ENCODE measurements at places on chromosomes 11 and 22.

DNA sequence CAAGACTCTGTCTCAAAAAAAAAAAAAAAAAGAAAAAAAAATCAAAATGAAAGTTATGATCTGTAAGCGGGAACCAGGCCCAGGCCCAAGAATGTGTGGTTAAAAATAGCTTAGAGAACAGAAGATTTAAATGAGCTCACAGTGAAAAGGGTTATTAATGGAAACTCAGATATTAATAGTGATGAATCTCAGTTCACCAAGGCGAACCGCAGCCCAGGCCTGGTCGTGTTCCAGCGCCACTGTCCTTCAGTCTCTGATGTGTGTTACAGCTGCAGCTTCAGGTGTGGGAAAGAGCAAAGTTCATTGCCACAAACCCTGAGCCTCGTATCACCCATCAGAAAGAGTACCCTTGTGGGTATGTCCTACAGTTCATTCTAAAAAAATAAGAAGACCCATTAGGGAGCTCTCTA, 107.1 kb downstream of the GAB2 start:
- peak; percentile 32 for DNase-seq

- no peak for DNase-seq
Measured at GRCh38 chr11:72422414-72422813, 11.9 kb downstream of the CLPB start.

GRCh38 chr22:49568751-49569285, 258.9 kb downstream of the BRD1 start:
- DNase-seq: no peak

DNA sequence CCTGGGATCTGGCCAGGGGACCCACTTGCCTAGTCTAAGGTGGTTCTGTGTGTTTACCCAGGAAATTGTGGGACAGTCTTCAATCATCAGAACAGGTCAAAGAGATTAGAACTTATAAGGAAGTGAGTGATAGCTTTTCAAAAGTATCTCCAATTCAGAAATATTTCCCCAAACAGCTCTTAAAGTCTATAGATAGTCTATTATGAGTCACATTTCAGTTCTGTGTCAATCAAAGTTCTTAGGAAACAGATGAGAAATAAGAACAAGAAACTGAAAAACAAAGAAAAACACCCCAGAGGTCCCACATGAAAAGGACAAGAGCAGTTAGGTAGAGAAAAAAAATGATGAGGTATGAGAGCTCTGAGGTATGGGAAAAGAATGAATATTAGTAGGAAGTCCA, 381.4 kb upstream of the MPPED2 start:
- DNase-seq: no peak

DNA sequence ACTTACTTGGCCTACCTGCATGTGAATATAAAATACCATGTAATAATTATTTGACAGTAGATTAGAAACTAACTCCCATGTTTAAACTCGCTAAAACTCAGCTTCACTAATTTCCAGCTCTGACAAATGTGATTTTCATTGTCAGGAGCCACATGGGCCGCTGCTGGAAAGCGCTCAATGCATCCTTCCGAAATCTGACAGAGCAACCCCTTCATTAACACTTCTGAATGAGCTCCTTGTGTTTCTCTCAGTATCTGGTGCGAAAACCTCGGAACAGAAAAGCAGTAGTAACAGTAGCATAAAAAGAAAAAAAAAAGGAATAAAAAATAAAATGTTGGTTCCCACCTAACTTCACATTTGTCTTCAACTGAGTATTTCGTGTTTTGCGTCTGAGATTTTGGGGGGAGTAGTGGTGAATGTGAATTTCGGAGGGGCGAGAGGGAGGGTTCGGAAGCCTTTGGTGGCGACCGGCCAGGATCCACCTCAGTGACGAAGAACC, 710 bp downstream of the MTCH2 start:
- no peak for DNase-seq

- DNase-seq: peak; percentile 23
Measured at GRCh38 chr11:125075900-125076317, 12.8 kb downstream of the SLC37A2 start.

DNA sequence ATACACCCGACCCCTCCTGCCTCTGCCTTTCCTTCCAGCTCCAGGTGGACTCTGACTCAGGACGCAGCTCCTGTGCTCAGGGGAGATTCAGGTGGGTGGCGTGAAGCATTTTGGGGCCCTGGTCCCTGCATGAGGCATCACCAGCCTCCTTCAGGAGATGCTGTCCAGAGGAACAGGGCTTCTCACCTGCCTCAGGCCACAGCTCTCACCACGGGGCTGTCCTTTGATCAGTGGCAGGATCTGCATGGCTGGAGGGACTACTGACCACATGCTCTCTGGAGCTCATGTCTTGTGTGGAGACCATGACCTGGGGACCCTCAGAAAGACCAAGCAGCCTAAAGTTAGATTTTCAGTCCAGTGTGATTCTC, 58.8 kb downstream of the GGTLC2 start:
- no peak for DNase-seq

DNA sequence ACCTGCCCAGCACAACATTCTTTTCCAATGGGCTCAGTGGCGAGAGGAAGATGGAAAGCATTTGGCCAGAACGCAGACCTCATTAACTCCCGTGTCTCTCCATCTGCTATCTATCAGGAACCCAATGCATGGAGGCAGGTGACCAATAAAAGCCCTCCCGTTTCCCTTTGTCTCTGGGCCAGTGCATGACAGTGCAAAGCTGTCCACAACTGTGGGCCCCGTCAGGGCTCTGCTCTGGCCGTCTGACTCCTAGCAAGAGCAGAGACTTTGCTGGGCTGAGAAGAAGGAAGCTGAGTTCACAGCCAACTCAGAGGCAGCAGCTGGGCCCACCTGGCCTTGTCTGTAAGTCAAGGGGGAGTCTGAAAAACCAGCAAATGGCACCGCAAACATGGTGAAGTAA, 177.8 kb downstream of the TENM4 start:
- DNase-seq: no peak

- no peak for DNase-seq
Measured at GRCh38 chr22:30250661-30251267, 4.2 kb upstream of the LIF start.

DNA sequence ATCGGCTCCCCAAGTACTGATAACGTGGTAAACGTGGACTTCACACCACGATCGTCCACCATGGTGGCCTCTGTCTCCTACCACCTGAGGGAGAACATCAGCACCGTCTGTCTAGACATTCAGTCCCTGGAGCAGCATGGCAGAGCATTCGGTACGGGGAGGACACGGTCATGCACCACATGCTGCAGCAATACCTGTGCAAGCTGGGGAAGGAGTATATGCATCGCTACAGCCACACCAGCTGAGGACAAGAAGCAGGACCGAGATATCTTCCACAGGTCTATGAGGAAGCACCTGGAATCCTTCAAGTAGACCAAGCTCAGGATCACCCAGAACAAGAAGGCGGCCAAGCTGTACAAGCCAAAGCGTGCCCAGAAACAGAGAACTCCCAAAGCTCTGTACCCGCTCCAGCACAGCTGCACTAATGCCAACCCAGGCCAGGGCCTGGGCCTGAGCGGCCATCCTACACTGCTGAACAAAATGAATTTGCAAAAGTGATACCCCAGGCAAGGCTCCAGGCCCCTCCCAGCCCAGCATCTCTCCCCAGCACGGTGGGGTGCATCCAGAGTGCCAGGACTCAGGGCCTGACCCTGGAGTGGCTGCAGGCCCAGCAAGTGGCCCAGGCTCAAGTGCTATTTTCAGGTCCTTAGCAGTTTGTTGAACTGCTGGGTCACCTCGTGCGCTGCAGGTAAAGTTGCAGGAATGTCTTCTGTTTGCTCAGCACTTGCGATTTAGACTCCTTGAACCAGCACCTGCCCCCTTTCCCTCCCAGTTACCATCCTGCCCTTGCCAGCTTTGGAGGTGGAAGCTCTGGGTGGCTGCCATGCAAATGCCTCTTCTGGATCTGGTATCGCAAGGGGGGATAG, 119.3 kb upstream of the SERPIND1 start:
- DNase-seq: no peak

- peak; percentile 72 for DNase-seq
Measured at GRCh38 chr22:30208631-30209603, 37.6 kb downstream of the LIF start.

GRCh38 chr11:35873721-35874120, 70.1 kb upstream of the LDLRAD3 start:
- no peak for DNase-seq

- peak; percentile 31 for DNase-seq
Measured at GRCh38 chr11:65431451-65432099, 9.0 kb downstream of the NEAT1 start.

DNA sequence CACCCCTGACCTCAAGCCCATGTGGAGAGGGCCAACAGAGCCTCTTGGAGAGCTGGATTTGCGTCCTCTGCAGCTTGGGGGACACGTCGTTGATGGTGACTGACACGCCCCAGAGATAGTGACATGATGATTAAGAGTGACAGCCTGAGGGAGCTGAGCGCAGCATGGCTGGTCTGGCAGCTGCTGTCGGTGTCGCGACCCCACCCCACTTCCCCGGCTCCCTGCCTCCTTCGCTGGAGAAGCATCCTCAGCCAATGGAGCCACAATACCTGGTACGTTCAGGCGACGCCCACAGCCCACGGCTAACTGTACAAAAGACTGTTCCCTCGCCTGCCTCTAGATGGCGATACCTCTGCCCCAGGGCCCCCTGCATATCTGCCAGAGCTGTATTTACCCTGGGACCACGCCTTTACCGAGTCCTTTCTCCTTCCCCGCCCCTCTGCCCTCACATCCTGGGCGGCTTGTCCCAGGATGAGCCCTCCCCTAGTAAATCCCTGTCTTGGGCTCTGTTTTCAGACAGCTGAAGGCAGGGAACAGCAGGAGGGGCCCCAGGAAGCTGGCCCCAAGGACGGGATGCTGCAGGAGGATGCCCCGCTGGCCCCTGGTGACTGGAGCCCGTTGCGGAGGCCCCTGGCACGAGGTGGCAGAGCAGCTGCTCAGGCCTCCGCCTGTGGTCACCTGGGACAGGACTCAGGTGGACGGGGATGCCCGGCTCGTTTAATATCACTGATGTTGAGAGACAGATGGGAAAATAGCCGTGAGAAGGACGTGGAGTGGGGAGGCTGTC, 90.6 kb downstream of the RPS6KA4 start:
- no peak for DNase-seq

DNA sequence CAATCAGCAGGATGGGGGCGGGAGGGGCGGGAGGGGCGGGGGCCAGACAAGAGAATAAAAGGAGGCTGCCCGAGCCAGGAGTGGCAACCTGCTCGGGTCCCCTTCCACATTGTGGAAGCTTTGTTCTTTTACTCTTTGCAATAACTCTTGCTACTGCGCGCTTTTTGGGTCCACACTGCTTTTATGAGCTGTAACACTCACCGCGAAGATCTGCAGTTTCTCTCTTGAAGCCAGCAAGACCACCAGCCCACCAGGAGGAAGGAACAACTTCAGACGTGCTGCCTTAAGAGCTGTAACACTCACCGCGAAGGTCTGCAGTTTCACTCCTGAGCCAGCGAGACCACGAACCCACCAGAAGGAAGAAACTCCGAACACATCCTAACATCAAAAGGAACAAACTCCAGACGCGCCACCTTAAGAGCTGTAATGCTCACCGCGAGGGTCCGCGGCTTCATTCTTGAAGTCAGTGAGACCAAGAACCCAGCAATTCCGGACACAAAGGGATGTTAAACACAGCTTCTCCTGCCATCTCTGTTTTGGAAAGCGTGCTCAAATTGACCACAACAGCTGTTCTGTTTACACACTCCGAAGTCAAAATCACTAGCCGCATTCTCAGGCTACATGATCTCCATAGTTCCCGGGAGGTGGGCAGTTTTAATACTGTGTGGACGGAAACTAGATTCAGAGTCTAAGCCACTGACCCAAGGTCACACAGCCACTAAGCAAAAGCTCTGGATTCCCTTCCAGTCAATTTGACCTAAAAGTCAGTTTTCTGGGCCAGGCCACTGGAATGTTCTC, 11.9 kb downstream of the PLAAT2 start:
- no peak for DNase-seq

- no peak for DNase-seq
Measured at GRCh38 chr11:119421941-119422808, 797 bp downstream of the THY1 start.

DNA sequence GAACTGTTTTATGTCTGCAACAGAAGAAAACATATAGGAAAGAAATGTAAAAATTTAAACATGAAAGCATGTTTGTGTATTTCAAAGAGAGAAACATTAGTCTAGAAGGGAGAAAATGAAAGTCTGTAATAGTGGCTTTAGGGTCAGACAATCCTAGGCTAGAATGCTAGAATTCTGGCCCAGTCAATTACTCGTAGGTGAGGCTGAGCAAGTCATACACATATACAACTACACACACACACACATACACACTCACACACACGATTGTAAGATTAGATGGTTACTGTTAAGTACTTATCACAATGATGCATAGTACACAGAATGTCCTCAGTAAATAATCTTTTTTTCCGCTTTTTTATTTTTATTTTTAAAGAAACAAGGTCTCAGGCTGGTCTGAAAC, 37.7 kb upstream of the PCF11 start:
- DNase-seq: no peak

GRCh38 chr11:119794141-119794665, 65.2 kb upstream of the NECTIN1 start:
- DNase-seq: no peak

GRCh38 chr11:1260023-1260501, 37.2 kb downstream of the MUC5B start:
- no peak for DNase-seq

GRCh38 chr22:23544852-23545251, 35.2 kb downstream of the IGLL1 start:
- no peak for DNase-seq

- DNase-seq: no peak
Measured at GRCh38 chr22:23115825-23116494, 25.8 kb downstream of the RSPH14 start.

All from stromal cell of bone marrow (primary cell).